Fibroblast of skin of scalp (primary cell): ENCODE measurements at places on chromosomes 2 and 18.

- no peak for DNase-seq
Measured at GRCh38 chr2:20446255-20446916, 488 bp upstream of the RHOB start.

DNA sequence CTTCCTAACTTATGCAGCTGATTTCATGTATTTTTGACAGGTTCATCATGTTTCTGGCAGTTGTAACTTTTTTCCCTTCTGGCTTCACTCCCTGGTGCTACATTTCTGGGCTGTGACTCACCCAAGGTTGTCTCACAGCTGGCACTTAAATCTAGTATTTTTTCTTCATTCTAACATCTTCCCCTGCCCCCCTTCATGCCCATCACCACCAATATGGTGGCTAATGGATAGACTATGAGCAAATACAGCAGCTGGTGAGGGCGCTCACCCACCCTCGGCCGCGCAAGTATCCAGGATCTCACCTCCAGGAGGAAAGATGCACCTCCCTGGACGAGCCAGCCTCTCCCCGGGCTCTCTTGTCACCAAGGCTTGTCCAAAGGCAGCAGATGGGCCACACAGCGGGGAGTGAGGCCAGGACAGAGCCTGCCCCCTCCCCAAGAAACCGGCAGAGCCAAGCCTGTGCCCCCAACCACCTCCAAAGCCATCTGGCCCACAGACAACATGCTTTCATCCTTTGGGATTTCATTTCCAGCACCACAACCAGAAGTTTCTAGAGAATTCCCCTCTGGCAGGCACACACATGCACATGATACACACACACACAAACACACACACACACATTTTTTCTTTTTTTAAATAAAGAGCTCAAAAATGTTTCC, 39.1 kb downstream of the ATOH8 start:
- peak; percentile 86 for DNase-seq

DNA sequence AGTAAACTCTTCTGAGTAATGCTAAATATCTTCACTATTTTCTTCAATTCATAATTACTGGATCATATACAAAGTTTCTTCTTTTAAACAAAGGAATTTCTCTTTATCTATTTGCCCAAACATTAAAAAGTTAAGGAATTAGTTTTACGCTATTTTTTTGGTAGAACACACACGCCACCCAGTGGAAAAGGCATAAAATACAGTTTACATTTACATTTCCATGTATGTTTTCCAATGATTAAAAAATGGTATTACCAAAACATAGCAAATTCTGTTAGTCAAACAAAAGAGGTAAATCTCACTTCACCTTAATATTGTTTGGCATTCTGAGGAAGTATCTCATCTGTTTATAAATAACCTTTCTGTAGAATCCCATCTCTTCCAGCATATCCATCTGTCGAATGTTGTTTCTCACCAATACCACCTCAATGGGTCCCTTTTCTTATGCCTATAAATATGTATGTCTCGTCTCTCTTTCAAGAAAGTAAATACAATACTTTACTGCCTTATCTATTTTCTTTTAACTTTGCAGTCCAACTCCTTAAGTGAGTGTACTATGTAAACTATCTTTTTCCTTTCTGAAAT, 7.2 kb downstream of the BOLL start:
- DNase-seq = peak; percentile 52

GRCh38 chr2:222751238-222751637, 79.8 kb downstream of the MOGAT1 start:
- DNase-seq = no peak

DNA sequence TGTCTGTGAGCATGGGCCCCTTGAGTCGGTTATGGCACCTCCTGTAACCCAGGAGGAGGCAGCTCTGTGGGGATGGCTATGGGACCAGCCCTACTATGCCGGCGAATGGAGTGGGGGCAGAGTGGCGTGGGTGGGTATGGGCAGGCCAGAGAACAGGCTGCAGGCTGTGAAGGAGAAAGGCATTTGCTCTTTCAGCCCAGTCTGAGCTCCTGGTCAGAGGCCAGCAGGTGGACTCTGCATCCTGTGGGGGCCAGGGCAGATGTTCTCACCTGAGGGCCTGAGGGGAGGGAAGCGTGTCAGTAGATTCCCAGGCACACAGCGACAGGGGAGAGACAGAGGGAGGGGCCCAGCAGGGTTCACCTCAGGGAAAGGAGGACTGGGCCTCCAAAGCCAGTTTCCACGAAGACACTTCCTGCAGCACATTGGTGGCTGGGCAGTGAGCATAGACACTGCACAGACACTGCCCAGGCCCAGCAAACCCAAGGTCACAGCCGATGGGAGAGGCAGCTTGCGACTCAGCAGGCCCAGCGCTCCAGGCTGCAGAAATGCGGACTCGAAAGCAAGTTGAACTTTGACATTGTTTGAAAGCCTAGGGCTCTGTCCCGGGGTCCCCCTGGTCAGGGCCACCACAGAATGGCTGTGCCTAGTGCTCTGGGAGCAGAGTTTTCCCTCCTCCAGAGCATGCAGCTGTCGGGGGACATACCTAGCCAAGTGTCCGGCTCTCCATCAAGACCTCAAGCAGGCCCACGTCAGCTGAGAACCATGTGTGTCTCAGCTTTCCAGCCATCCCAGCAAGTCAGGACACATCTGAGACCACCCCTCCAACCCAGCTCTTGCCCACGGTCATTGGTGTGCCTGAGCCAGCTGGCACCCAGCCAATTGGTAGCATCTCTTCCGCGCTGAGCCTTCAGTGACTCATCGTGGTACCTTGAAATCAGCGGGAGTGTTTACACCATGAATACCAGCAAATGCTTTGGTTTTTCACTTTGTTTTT, 53.8 kb downstream of the TGOLN2 start:
- DNase-seq = peak; percentile 76

DNA sequence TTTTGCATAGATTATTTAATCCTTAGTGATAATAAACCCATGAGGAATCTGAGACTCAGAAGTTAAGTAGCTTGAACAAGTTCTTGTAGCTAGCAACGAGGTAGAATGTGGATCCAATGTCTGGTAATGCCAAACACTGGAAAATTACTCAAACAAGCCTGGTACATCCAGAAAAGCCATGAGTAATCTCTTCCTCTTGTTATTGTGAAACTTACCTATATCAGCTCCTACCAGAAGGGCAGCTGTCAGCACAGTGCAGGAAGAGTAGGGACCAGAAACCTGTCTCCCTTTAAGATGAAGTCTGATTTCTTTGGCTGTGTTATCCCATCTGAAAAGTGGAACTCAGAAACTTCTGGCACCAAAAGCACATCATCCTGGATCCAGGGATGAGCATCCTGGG, 7.7 kb upstream of the SERPINB8 start:
- no peak for DNase-seq
